ENCODE measurements at places on chromosomes 13 and 19. TPM values are rescaled to one million over a fixed set of nuclear protein-coding genes. Genes with fewer than 3 reads are reported as not detected.
A peak's percentile ranks its signal among the peaks of the same experiment; 100 is the strongest.

GRCh38 chr13:30624630-30625029 lies 6.9 kb downstream of the USPL1 start:
- H3K36me3 ChIP-seq: peaks cover 36% of the 10 kb centered on the region
- H3K27ac ChIP-seq: no peak overlapping the region
- H3K4me3 ChIP-seq: no peak overlapping the region
- peaks cover 15% of the 10 kb centered on the region for H3K4me1 ChIP-seq

DNA sequence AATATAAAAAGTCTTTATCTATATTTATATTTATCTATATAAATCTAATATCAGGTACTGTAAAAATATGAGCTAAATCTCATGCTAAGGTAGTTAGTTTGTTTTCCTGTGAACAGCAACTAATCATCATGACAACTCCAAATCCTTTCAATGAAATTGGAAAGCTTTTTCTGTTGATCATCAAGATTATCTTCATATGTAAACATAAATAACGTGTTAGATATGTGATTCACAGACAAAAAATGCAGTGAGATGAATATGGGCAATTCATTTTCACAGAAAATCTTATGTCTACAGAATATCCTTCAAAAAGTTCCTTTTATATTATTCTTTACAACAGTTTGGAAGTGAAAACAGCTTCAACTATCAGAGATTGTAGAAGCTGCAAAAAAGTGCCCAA lies 41.7 kb upstream of the EEF1AKMT1 start:
- H3K4me1 ChIP-seq: peaks cover 20% of the 10 kb centered on the region
- DNase-seq: no peak
- H3K27me3 ChIP-seq: no peaks in the 10 kb centered on the region
- H3K36me3 ChIP-seq: peaks cover 7% of the 10 kb centered on the region
- peak overlapping the region; percentile 68 for H3K27ac ChIP-seq

GRCh38 chr19:18633321-18633720 lies 3.5 kb upstream of the KLHL26 start:
- H3K4me1 ChIP-seq: peaks cover 36% of the 10 kb centered on the region
- no peaks in the 10 kb centered on the region for H3K27me3 ChIP-seq
- no peak for DNase-seq
- no peak overlapping the region for H3K27ac ChIP-seq

GRCh38 chr19:55649268-55650125 lies 1.5 kb downstream of the CCDC106 start:
- no peak overlapping the region for H3K27ac ChIP-seq
- peak overlapping the region; percentile 90 for H3K4me3 ChIP-seq
- no peak for DNase-seq
- H3K36me3 ChIP-seq: peaks cover 13% of the 10 kb centered on the region
- no peaks in the 10 kb centered on the region for H3K27me3 ChIP-seq

DNA sequence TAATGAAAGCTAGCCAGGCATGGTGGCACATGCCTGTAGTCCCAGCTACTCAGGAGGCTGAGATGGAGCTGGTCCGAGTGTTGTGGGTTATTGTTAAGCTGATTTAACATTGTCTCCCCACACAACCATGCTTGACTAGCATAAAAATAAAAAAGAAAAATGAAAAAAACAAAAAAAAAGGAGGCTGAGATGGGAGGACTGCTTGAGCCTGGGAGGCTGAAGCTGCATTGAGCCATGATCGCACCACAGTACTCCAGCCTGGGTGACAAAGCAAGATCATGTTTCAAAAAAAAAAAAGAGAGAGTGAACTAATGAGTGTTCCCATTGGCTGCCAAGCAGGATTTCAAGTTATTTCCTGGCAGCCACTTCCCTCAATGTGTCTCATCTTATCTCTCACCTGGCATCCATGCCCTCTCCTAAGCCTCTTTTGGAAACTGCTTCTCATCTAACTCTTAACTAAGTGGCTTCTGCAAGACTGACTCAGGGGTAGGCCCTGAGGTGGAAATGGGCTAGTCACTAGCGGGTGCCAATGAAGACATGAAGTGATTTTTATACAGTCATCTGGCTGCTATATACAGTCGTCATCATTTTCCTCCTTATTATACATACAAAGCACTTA lies 4.9 kb downstream of the THAP8 start:
- H3K27me3 ChIP-seq: no peaks in the 10 kb centered on the region
- H3K4me1 ChIP-seq: no peaks in the 10 kb centered on the region
- H3K4me3 ChIP-seq: no peak overlapping the region
- DNase-seq: no peak
- no peak overlapping the region for H3K27ac ChIP-seq
- H3K36me3 ChIP-seq: no peaks in the 10 kb centered on the region

- H3K4me3 ChIP-seq: no peak overlapping the region
- no peaks in the 10 kb centered on the region for H3K36me3 ChIP-seq
- no peak overlapping the region for H3K27ac ChIP-seq
- DNase-seq: no peak
- H3K4me1 ChIP-seq: peaks cover 50% of the 10 kb centered on the region
- no peaks in the 10 kb centered on the region for H3K27me3 ChIP-seq
Measured at GRCh38 chr13:97268772-97269171, 46.6 kb downstream of the MBNL2 start.

DNA sequence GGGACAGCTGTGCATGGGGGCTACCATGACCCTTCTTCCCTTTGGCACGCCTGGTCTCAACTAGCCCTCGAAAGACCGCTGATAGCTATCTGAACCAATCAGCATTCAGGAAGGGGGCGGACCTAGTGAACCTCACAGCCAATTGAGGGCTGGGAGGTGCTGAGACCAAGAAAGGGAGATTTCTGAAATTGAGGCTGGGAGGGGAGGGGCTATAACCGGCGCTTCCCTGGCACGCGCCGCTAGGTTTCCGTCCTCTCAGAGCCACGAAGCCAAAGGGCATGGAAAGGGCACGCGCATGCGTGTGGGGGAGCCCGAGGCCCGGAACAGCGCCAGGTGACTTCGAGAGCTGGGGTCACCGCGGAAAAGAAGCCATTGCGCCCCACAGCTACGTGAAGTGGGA lies 4.2 kb upstream of the PAFAH1B3 start:
- DNase-seq: no peak
- H3K27ac ChIP-seq: no peak overlapping the region
- no peak overlapping the region for H3K4me3 ChIP-seq
- H3K27me3 ChIP-seq: no peaks in the 10 kb centered on the region
- peaks cover 18% of the 10 kb centered on the region for H3K4me1 ChIP-seq
- H3K36me3 ChIP-seq: no peaks in the 10 kb centered on the region

DNA sequence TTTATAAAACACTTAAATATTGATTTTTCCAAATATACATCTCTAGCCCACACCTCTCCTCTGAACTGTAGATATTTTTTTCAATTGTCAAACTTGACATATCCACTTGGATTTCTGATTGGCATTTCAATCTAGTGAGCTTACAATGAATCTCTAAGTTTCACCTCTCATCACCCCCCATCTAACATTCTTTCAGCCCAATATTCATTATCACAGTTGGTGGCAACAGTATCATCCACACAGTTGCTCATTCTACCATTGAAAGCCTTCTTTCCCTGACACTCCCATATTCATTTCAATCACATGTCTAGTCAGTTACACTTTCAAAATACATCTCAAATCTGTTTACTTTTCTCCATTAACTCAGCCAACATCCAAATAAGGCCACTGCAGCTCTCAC lies 385.2 kb downstream of the PCDH20 start:
- no peak overlapping the region for H3K27ac ChIP-seq
- no peaks in the 10 kb centered on the region for H3K27me3 ChIP-seq
- H3K4me1 ChIP-seq: no peaks in the 10 kb centered on the region
- no peak overlapping the region for H3K4me3 ChIP-seq
- no peaks in the 10 kb centered on the region for H3K36me3 ChIP-seq
- no peak for DNase-seq

GRCh38 chr19:41225238-41226052 lies 6.4 kb downstream of the AXL start:
- no peak for DNase-seq
- peaks cover 56% of the 10 kb centered on the region for H3K4me1 ChIP-seq
- H3K27me3 ChIP-seq: no peaks in the 10 kb centered on the region
- H3K27ac ChIP-seq: peak overlapping the region; percentile 83
- H3K36me3 ChIP-seq: peaks cover 13% of the 10 kb centered on the region

DNA sequence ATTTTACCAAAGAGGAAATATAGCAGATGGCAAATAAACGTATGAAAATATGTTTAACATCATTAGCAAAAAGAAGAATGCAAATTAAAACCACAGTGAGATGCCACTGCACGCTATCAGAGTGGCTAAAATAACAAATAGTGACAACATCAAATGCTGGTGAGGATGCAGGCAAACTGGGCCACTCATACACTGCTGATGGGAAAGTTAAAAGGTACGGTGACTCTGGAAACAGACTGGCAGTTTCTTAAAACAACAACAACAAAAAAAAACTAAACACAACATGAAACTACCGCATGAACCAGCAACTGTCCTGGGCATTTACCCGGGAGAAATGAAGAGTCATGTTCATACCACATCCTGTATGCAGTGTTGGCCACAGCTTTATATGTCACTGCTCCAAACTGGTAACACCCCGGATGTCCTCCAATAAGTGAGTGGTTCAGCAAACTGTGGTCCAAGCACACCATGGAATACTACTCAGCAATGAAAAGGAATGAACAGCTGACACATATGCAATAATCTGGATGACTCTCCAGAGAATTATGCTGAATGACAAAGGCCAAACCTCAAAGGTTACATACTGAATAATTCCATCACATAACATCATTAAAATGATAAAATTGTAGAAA lies 22.3 kb downstream of the EPS15L1 start:
- H3K27ac ChIP-seq: no peak overlapping the region
- no peak for DNase-seq
- H3K36me3 ChIP-seq: no peaks in the 10 kb centered on the region
- peaks cover 37% of the 10 kb centered on the region for H3K4me1 ChIP-seq

DNA sequence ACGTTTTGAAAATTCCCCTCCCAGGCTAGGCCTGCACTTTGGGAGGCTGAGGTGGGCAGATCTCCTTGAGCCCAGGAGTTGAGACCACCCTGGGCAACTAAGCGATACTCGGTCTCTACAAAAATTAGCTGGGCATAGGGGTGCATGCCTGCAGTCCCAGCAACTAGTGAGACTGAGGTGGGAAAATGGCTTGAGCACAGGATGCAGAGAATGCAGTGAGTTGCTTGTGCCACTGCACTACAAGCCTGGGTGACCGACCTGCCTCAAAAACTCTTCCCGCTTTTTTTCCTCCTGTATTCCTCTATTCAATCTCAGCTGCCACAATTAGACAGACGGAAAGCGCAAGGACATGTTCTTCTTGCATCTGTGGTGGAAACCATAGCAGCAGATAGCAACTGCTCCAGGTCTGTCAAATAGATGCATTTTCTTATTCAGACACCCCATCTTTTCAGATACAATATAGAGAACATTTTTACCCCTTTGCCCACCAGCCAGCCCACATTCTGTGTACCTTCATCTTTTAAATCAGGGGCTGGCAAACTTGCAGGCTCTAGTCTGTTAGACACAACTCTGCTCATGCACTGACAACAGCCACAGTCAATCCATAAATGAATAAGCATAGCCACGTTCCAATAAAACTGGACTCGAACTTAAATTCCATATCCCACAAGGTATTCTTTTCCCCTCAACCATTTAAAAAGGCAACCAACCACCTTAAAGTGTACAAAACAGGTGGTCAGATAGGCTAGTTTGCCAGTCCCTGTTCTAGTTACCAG lies 4.8 kb downstream of the TPT1 start:
- peaks cover 54% of the 10 kb centered on the region for H3K36me3 ChIP-seq
- no peak overlapping the region for H3K27ac ChIP-seq
- peaks cover 71% of the 10 kb centered on the region for H3K4me1 ChIP-seq
- DNase-seq: no peak

GRCh38 chr19:40366697-40367561 lies 18.4 kb downstream of the PLD3 start:
- peaks cover 17% of the 10 kb centered on the region for H3K4me1 ChIP-seq
- peaks cover 45% of the 10 kb centered on the region for H3K36me3 ChIP-seq
- no peaks in the 10 kb centered on the region for H3K27me3 ChIP-seq
- DNase-seq: no peak
- no peak overlapping the region for H3K4me3 ChIP-seq

- DNase-seq: no peak
- H3K27ac ChIP-seq: no peak overlapping the region
- H3K4me1 ChIP-seq: peaks cover 62% of the 10 kb centered on the region
- H3K36me3 ChIP-seq: peaks cover 35% of the 10 kb centered on the region
- peaks cover 28% of the 10 kb centered on the region for H3K27me3 ChIP-seq
Measured at GRCh38 chr19:14473978-14474578, 1.1 kb downstream of the PTGER1 start.

GRCh38 chr19:38370299-38370698 lies 4.1 kb upstream of the PSMD8 start:
- H3K4me1 ChIP-seq: peaks cover 6% of the 10 kb centered on the region
- H3K4me3 ChIP-seq: no peak overlapping the region
- DNase-seq: no peak
- H3K36me3 ChIP-seq: no peaks in the 10 kb centered on the region
- no peak overlapping the region for H3K27ac ChIP-seq
- no peaks in the 10 kb centered on the region for H3K27me3 ChIP-seq

GRCh38 chr19:6481541-6482342 lies at the start of gene DENND1C:
DENND1C (minus strand) TSS chr19:6481787; CDS start chr19:6481695, 92 bp downstream.
- H3K27ac ChIP-seq: no peak within 1 kb of the TSS
- peaks cover 4% of the 10 kb centered on the region for H3K4me1 ChIP-seq
- no peaks in the 10 kb centered on the region for H3K27me3 ChIP-seq
- no peak for DNase-seq

DNA sequence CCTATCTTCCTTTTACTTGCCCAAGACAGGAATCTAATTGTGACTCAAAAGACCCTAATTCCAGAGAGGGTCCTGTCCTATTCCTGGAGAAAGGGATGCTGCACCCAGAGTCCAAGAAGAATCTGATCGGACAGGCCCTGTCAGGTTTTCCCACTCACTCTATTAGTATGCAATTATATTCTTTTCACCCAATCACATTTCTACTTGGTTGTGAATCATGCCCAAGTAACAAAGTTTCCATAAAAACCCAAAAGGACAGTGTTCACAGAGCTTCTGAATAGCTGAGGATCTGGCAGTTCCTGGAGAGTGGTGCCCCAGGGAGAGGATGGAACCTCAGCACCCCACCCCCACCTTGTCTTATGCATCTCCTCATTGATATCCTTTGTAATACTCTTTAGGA lies 135.3 kb upstream of the SLITRK5 start:
- H3K4me1 ChIP-seq: no peaks in the 10 kb centered on the region
- no peaks in the 10 kb centered on the region for H3K36me3 ChIP-seq
- no peak for DNase-seq
- no peaks in the 10 kb centered on the region for H3K27me3 ChIP-seq

GRCh38 chr19:48498595-48499311 lies 12.9 kb downstream of the LMTK3 start:
- no peaks in the 10 kb centered on the region for H3K36me3 ChIP-seq
- DNase-seq: no peak
- peaks cover 36% of the 10 kb centered on the region for H3K27me3 ChIP-seq
- peaks cover 43% of the 10 kb centered on the region for H3K4me1 ChIP-seq
- H3K4me3 ChIP-seq: peak overlapping the region; percentile 18

- H3K4me1 ChIP-seq: peaks cover 4% of the 10 kb centered on the region
- no peak overlapping the region for H3K27ac ChIP-seq
- no peak for DNase-seq
- no peaks in the 10 kb centered on the region for H3K27me3 ChIP-seq
Measured at GRCh38 chr13:31038834-31039552, 106.5 kb downstream of the TEX26 start.

ZNF28 gene
- total RNA-seq: 16.7 TPM

CACNG8 gene
- not detected for total RNA-seq

ZNF506 gene
- 72.7 TPM for total RNA-seq

U2AF1L4 gene
- 24.0 TPM for total RNA-seq

DHDH gene
- total RNA-seq: not detected

KLK11 gene
- total RNA-seq: 332 TPM
